GM03348 (cell line): ENCODE measurements at places on chromosomes 4 and X.

GRCh38 chr4:90419124-90419711 lies 292.0 kb downstream of the CCSER1 start:
- DNase-seq = peak; percentile 40

GRCh38 chrX:149259241-149259640 lies 245.9 kb downstream of the IDS start:
- peak; percentile 3 for DNase-seq

GRCh38 chr4:53003959-53004358 lies 141.8 kb downstream of the RASL11B start:
- DNase-seq = no peak

- DNase-seq = no peak
Observed at GRCh38 chrX:86171366-86171765, 23.1 kb downstream of the DACH2 start.

GRCh38 chr4:177964061-177964460 lies 521.8 kb upstream of the AGA start:
- no peak for DNase-seq

DNA sequence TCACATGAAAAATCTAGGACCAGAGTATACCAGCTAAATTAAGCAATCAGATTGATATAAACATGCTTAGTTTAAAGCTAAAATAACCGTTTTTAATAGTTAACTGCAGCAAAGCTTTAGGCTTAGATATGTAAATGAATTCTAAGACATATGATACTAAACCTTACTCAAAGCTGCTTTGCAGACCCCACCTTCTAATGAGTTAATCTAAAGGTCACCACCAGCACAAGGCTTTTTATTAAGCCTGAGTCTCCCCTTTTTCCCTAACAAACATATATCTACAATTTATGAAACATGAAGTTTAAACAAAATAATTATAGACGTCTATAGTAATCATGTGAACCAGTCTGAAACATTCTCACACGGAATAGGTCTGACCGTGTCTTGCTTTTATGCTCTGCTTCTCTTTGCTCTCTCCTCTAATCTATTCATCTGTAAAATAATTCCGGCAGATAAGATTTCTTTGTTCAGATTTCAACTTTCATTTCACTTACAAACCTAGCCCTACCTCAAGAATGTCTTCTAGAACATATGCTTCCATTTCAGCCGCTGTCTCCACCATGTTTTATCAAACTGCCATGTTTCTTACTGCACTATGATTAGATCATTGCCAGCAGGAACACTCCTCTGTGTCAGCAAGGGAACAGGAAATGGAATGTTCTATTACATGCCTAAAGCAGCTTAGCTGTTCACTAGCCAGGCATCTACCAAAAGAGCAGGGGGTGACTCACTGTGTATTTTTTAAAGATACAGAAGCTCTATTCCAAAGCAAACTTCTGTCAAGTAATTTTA lies 35.9 kb downstream of the ANKRD17 start:
- peak; percentile 87 for DNase-seq

- no peak for DNase-seq
Observed at GRCh38 chr4:104641418-104641817, 146.7 kb upstream of the CXXC4 start.

GRCh38 chr4:53633608-53634007 lies 42.3 kb upstream of the LNX1 start:
- peak; percentile 63 for DNase-seq

DNA sequence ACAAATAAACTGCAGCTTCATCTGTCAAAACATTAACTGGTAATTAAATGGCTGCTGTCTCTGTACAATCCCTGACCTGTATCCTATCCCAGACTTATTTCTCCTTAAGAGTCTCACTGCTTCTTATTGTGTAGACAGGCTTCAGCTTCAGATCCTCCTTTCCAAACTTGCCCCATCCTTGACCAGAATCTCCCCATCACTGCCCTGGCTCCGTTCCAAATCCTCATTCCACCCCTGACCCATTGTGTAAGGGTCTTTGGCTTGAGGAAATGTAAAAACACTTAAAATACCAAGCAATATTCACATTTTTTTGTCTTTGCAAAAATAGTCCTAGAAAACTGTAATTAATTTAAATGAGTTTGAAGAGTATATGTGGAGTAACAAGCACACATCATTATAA lies 152.6 kb upstream of the VEGFC start:
- DNase-seq = no peak

- DNase-seq = no peak
Observed at GRCh38 chrX:130071611-130072344, 38.5 kb downstream of the ELF4 start.

DNA sequence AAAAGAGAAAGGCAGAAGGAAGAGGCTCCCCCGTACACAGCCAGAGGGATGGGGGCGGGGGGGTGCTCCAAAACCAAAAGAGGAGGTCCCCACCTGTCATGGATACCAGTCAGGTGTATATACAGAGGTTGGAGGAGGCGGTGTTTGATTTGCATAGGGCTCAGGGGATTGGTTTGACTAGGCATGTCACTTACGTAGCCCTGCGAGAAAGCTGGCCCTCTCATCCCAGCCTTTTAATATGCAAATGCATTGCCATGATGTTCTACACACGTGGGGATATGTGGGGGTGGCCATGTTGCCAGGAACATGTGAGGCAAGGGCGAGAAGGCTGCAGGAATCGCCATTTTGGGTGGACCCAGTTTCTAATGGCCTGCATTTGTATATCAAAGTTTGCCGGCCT lies 38.6 kb downstream of the TMEM150C start:
- DNase-seq = no peak

GRCh38 chr4:165301833-165302232 lies 25.6 kb upstream of the MSMO1 start:
- peak; percentile 37 for DNase-seq

GRCh38 chr4:74042681-74043080 lies 4.2 kb upstream of the CXCL3 start:
- no peak for DNase-seq

GRCh38 chrX:133745349-133745748 lies 240.0 kb downstream of the GPC3 start:
- DNase-seq = no peak

GRCh38 chrX:22520128-22520828 lies 247.6 kb downstream of the CBLL2 start:
- DNase-seq = no peak

DNA sequence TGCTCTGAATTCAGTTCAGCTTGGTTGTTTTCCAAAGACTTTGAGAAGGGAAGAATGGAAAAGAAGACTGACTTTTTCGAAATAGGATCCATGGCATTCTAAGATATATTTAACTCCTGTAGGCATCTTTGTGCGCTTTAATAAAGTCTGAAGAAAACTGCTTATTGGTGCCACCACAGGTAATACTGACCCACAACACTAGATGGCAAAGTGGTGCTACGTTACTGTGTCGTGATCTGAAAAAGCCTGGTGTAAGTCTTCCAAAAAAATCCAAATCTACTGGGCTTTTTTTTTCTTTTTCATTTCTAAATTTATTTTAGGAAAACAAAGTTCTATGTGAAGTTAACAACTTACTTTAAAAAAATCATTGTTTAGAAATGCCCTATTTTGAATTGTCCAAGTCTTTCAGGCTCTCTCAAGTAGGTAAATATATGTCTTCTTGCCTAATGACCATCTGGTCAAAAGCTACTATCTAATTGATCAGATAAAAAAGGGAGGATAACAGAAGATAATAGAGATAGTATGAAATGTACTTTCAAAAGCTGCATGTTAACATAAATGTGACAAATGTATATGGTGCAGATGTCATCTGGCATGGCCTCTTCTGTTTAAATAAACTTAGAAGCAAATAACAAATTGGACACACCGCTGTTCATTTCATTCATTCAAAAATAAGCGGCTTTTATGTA lies 47.0 kb upstream of the MID1IP1 start:
- DNase-seq = peak; percentile 31

- no peak for DNase-seq
Observed at GRCh38 chr4:7243609-7244330, 51.4 kb downstream of the SORCS2 start.

DNA sequence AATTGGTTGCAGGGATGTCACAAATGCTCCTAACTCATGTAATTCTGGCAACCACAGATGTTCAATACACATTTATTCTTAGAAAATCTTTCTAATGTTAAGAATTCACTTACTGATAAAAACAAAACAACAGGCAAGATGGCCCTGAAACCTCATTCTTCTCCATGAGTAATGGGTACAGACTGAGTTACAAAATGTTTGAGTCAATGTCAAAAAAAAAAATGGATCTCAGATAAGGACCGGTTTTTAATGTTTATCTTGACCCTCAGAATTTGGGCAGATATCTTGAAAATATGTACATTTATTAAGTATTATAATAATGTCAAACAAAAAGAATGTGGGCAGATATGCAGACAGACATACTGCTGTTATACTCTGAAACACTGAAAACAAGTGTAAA lies 1.8 kb upstream of the SULT1E1 start:
- no peak for DNase-seq

DNA sequence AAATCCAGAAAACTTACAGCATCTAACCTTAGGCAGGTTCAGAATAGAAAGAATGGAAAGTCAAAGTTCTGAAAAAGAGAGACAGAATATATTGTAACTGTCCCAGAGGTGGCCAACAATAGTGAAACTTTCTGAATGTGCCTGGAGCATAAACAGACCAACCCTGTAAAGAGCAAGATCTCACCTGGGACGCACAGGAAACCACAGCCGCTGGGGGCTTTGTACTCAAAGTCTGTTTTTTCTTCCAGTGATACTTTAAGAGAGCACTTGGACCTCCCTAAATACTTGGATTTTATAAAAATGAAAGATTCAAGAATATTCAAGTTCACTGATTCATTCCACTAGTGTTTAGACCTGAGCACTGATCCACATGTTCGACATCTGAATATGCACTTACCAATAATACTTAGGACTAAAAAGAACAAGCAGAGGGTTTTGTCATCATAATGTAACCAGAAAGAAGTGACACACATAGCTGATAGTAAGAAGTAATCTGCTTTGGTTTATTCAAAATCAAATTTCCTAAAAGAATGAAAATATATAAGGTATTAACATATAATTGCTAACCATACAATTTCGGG lies 35.3 kb downstream of the ARAP2 start:
- no peak for DNase-seq

GRCh38 chrX:7815166-7815805 lies 27.7 kb upstream of the VCX start:
- no peak for DNase-seq

DNA sequence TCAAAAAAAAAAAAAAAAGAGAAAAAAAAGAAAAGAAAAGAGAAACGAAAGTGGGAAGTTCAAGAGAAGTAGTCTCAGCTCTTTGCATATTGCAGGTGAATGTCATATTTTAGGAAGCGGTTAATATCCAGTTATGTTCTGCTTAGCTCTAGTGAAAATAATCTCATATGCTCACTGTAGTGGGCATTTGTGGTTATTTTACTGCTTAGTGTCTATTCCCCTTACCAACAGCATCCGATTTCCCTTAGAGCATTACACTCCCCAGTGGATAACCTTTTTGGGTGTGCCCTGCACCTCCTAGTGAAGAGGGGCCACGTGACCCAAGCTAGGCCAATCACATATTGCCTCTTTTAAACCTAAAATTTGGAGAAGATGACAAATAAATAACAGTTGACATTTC lies 111.2 kb upstream of the ZNF827 start:
- DNase-seq = no peak

GRCh38 chrX:9538544-9539045 lies 73.7 kb downstream of the TBL1X start:
- no peak for DNase-seq

DNA sequence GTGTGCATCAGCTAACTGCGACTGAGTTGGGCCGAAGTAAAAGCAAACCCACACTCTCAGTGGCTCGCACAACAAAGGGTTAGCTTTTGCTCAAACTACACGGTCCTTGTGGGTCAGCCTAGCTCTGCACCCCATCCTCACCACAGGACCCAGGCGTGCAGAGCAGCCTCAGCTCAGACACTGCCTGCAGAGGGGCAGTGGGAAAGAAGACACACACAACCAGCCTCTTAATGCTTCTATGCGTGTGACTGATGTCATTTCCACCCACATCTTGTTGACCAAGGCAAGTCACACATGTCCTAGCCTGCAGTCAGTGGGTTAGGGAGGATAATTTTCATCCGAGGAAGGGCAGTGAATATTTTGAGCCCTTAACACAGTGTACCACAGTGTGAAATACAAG lies 40.5 kb downstream of the HMGB2 start:
- no peak for DNase-seq

- DNase-seq = peak; percentile 40
Observed at GRCh38 chr4:147828331-147828905, 96.5 kb downstream of the ARHGAP10 start.

- no peak for DNase-seq
Observed at GRCh38 chr4:144338834-144339233, 198.3 kb upstream of the GYPA start.

DNA sequence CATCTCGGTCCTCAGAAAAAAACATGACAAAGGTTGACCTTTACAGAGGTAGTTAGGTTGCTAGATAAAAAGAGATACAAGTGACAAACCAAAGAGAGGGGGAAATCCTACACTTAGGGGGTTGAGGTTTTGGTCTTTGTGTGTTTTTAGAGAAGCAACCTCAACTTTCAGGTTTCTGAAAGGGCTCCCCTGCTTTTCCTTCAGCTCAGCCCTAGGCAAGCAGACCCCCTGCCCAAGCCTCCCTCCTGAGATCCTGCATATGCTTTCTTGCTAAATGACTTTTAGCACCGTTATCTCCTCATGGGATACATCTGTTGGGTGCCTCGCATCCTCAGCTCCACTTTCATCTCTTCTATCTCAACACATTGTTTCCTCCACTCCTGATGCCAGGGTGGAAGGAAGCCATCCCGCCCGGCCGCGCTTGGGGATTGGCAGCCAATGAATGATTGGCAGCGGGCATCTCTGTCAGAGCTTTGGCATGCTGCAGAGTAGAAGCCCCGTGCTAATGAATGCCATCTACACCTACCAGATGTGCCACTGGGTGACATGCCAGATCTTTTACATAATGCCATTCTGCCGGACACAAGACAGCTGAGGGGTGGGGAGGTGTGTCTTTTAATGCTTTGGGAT lies 15.0 kb upstream of the PRDM8 start:
- DNase-seq = no peak

GRCh38 chrX:20320461-20321159 lies 53.9 kb upstream of the RPS6KA3 start:
- DNase-seq = no peak

DNA sequence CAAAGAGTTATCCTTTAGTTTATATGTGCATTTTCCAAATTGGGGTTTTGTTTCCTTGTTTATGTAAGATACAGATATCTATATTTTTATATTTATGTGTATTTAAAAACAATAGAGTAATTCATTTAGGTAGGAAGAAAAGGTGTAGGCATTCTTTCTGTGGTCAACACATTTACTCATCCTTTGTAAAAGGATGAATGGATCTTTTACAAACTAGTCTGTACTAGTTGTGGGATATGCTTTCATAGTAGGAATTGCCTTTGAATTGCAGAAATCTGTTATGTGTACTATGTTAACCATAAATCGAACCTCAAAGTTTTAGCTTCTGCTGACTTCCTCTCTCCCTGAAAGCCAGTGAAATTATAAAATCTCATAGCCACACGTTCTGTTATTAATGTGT lies 128.5 kb downstream of the REPS2 start:
- no peak for DNase-seq
